ENCODE measurements at places on chromosomes 4 and X. TPM values are rescaled to one million over a fixed set of nuclear protein-coding genes. Genes with fewer than 3 reads are reported as not detected.

DNA sequence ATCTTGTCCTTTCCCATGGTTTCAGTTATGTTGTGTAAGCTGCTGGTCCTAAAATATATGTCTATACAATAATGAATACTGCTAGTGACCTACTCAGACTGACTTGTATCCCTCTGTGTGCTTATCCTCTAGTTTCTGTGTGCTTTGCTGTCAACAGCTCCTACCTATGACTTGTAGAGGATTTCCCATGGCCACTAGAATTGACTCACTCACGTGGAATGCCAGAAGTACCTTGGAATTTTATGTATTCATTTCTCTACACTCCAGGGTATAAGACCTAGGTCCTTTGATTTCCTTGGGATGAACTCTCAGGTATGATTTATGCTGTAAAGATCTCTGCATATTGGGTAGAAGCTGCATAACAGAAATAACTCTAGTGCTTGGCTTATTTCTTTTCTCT is 279.9 kb upstream of the SLIT2 start:
- DNase-seq = no peak

DNA sequence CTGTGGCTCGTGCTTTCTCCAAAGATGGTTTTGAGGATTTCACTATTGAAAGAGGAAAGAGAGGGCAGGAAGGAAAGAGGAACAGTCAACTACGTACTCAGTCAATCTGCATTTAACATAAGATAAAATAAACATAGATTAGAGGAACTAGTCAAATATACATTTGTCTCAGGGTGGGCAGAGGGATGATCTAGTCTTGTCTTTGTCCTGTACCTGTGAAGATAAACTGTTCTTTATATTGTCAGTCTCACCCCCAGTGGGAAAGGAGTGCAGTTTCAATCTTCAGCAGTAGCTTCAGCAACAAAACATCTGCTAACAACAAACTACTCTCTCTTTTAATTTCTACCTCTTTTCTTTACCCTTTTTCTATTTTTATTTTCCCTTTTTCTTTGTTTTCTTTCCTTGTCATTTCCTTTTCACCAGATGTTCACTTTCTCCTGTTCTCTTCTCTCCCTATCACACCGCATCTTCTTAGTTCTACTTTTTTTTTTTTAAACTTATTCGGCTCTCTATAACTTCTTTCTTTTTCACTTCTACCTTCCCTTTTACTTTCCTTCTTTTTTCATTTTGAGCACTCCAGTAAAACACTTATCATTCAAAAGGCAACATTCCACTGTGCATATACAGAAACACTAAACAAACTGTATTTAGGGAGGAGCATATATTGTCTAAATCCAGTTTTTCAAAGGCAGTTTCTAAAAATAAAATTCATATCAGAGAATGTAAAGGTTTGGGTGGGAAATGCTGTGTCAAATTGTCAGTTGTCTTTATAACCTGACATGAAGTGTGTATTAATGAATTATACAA is 51.4 kb upstream of the GUCY1A1 start:
- DNase-seq = no peak

DNA sequence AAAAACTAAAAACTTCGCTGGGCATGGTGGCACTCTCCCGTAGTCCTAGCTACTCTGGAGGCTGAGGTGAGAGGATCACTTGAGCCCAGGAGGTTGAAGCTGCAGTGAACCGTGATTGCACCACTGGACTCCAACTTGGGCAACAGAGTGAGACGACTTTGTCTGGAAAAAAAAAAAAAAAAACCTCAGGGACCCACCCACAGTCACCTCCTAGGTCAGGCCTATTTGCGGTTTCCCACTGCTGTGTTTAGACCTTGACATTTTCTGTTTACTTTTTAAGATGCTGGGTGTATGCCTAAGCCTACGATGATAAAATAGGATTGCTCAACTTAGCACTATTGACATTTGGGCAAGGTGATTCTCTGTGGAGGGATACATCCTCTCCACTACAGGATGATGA is 197.4 kb upstream of the TBL1X start:
- DNase-seq = no peak

GRCh38 chrX:68755616-68756125 is 73.2 kb upstream of the EFNB1 start:
- no peak for DNase-seq

DNA sequence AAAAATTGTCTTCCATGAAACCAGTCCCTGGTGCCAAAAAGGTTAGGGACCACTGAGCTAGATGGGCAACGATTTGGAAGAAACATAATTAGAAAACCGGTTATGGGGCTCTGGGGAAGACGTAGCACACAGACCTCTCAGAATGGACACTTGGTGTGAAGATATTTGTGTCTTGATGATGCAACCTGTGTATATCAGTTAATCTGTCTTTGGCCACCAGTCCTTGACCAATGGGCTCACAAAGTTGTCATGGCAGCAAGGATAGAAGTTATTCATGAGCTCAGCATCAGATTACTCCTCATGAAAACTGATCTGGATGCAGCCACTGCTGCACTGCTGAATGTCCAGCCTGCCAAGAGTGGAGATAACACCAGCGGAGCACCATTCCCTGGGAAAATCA is 13.6 kb downstream of the MTNR1A start:
- DNase-seq = no peak

Gene GJB1
- total RNA-seq = not detected

- DNase-seq = no peak
Measured at GRCh38 chrX:41512394-41512793, 65.3 kb downstream of the NYX start.
